ENCODE measurements at places on chromosomes 3 and 15.
A peak's percentile ranks its signal among the peaks of the same experiment; 100 is the strongest.

GRCh38 chr3:98814817-98815420, 51.8 kb downstream of the ST3GAL6 start:
- peak; percentile 64 for DNase-seq

DNA sequence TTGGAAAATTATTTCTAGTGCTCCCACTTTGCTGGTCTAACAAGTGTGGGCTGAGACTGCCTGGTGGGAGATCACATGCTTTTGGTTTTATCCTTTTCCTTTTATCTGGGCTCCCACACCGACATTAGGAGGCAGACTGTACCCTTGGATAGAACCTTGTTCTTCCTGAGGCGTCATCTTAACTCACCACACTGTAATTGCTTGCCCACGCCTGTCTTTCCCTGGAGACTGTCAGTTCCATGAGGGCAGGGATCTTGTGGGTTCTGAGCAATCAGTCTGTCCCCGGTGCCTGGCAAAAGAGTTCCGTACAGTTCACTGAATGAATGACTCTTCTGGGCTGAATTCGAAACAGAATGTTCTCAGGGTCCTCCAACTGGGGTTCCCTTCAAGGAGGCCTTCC, 124.6 kb upstream of the ABHD17C start:
- DNase-seq = no peak

GRCh38 chr3:160702290-160702689, 25.3 kb downstream of the ARL14 start:
- DNase-seq = no peak

DNA sequence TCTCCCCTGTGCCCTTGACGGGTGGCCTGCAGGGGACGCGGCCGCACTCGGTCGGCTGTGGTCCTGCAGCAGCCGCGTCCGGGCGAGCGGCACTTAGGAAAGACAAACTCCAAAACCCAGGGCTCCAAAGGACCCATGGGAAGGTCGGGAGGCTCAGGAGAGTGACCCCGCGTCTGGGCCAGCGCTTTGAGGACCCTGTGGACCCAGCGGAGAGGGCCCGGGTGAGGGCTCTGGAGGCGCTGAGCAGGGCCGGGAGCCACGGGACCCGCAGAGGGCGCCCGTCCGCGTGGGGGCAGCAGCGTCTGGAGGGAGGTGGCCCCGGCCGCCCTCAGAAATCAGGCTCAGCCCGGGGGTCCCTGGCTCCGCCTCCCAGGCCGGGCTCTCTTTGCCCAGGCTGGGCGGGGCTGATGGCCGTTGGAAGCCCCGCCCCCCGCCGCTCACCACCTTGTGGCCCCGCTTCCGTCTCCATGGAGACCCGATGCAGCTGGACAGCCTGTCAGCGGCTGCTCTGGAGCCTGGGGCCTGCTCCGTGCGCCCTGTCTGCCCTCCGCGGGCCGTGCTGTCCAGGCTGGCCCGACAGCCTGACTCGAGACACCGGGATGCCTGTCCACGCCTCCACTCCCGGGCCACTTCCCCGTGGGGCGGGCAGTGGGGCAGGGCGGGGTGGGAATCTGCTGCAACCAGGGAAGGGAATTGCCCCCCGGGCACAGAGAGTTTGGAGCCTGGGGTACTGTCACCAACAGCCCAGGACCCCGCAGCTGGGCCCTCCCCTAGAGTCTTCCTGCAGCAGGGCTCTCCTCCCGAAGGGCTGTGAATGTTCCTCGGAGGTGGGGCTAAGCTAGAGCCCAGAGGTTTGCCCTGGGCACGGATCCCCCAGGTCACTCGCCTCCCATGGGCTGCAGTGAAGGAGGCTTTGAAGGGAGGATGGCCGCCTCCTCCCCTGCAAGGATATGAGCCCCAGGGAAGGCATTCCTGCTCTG, 34.8 kb upstream of the RPL32 start:
- DNase-seq = no peak

GRCh38 chr3:38139652-38140051, 1.2 kb downstream of the MYD88 start:
- no peak for DNase-seq

- DNase-seq = no peak
These were observed 210.8 kb upstream of the ARHGEF26 start for GRCh38 chr3:153910387-153910786.

GRCh38 chr3:6526861-6527260, 334.1 kb upstream of the GRM7 start:
- no peak for DNase-seq

DNA sequence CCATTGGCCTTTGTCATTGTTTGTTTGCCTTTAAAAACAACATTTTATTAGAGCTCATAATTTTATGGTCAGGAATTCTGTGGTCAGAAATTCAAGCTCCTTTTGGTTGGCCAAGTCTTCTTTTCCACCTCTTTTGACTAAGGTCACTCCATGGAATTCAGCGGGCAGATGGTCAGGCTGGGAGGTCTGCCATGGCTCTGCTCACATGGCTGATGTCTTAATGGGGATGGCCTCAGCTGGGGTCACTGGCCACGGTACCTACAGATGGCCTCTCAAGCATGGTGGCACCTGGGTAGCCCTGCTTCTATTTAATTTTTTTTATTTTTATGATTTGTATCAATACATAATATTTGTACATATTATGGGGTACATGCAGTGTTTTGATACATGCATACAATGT, 360.8 kb upstream of the MCTP2 start:
- DNase-seq = no peak

DNA sequence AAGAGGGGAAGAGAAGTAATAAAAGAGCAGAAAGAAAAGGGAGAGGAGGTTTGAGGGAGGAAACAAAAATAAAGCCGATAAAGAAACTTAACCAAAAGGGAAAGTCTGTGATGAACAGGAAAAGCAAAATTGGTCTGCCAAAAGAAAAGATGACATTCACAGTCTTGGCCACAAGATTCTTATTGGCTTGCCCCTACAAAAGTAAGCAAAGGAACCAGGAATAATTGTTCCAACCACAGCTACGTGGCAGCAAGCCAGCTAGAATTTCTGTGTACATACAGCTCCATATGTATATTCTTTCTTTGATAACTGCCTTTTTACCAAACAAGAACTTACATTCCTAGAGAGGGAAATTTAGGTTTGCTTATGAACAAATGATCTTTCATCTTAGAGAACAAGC, 79.6 kb downstream of the MLH1 start:
- DNase-seq = no peak

DNA sequence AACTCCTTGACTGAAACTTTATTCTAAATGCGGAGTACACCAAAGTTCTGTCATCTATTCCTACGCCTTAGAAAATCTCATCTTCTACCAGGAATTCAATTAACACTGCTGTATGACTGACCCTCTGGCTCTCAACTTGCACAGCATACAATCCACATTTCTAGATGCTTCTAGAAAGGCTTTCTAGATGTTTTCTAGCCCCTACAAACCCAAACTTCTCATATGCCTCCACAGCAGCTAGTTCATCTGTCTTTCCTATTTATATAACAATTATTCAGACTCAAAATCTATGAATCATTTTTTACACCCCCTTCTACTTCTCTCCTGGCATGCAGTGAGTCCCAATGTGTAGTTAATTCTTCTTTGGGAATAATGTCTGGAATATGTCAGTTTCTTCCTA, 13.2 kb downstream of the INO80 start:
- no peak for DNase-seq

DNA sequence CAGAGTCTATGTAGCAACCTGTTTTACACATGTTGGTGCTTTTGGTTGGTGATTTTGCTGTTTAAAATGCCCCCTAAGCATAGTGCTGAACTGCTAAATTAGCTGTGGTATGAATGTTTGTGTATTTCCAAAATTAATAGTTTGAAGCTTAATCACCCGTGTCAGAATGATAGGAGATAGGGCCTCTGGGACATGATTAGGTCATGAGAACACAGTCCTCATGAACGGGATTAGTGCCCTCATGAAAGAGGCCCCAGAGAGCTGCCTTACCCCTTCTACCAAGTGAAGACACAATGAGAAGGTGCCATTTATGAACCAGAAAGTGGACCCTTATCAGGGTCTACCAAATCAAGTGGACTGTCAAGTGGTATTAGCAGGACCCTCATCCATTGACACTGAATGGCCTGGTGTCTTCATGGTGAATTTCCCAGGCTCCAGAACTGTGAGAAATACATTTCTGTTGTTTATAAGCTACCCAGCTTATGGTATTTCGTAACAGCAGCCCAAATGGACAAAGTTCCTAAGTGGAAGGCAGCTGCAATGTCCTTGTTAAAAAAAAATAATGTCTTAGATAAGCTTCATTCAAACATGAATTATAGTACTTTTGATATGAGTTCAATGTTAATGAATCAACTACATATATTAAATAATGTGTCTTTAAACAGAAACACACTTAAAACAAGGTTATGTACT, 37.7 kb upstream of the FRMD4B start:
- DNase-seq = no peak

DNA sequence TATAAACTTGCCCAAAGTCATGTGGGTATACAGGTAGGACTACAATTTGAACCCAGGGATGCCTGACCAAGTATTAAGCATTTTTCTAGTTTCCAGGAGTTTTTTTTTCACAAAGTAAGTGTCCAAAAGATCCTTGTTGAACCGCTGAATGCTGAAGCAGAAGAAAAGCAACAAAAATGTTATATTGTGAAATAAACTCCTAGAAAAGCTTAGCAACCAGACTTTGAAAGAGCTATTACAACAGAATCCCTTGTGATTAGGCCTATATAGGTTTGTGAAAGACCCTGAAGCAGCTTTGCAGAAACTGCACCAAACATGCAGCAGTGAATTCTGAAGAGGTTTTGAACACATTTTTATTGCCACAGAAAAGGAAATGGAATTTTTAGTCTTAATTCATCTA, 236.8 kb downstream of the TUSC7 start:
- no peak for DNase-seq

- no peak for DNase-seq
These were observed 115.0 kb downstream of the FOXP1 start for GRCh38 chr3:71468311-71469137.

DNA sequence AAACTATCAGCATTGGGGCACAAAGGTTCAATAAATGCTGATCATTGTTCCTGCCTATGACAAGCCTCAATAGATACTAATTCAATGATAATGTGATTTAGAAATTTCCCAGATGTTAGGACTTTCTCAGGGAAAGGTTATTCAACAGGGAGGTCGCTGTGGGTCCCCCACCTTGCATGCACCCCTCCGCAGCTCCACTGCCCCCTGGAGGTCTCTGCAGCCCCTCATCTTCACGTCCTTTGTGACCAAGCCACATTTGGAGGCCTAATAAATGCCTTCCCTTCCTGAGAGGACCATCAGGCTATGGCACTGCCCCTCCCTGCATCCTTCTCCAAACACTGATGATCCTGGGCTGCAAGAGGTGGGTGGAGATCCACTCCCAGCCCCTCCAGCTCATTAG, 50.2 kb downstream of the NOX5 start:
- no peak for DNase-seq

GRCh38 chr15:59892985-59893384, 111.1 kb upstream of the FOXB1 start:
- no peak for DNase-seq

DNA sequence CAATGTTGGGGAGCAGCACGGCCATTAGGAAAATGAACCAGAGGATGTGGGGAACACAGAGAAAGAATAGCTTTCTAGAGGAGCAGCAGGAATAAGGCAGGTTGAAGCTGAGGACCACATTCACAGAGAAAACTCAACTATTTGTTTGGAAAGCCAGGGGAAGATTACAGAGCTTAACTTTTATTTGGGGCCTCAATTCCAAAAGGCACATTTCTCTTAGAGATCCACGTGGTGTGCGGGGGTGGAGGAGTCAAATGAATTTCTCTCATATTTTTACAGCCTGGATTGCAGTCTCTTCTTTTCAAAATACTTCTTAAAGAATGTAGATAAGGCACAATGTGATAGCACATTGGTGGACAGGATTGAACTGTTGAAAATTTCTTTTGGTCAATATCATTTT, 253.7 kb downstream of the ROBO1 start:
- no peak for DNase-seq

GRCh38 chr3:71128961-71129360, 454.6 kb downstream of the FOXP1 start:
- no peak for DNase-seq

DNA sequence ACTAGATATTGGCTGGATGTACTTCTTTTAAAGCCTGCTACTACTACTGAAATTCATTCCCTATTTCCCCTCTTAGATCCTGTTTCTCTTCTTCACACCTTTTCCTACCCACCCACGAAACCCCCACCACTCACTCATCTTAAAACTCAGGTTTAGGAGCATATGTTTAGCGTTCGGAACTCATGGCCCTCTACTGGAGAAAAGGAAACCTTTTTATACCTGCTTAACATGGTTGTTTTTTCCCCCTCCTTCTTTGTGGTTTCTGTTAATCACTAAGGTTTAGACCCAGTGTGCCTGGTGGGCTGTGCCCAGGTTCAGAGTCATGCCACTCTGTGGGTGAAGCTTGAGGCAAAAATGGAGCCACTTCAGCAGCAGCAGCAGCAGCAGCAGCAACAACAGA, 2.6 kb downstream of the ARID3B start:
- DNase-seq = peak; percentile 39

DNA sequence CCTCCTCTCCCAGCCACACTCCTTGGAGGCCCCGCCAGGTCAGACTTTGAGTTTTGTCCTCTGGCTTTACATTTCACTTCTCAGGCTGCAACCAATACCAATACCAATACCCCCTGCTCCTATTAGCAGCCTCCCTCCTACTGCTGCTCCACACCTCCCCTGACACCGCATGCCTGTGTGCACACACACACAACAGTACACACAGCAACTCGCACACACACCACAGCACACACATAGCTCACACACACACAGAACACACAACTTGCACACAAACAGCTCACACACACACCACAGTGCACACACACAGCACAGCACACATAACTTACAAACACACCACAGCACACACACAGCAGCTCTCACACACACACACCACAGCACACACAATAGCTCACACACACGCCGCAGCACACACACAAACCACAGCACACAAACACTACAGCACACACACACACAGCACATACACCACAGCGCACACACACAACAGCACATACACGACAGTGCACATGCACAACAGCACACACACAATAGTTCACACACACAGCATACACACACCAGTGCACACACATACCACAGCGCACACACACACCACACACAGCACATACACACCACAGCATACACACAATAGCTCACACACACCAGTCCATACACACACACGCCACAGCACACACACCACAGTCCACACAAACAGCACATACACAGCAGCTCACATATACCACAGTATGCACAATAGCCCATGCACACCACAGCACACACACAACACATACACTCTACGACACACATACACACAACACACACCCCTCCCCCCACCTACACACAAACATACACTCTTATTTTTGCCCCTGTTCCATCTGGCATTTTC, 204.7 kb downstream of the UACA start:
- DNase-seq = no peak
